ENCODE measurements at places on chromosomes 7 and 10.

DNA sequence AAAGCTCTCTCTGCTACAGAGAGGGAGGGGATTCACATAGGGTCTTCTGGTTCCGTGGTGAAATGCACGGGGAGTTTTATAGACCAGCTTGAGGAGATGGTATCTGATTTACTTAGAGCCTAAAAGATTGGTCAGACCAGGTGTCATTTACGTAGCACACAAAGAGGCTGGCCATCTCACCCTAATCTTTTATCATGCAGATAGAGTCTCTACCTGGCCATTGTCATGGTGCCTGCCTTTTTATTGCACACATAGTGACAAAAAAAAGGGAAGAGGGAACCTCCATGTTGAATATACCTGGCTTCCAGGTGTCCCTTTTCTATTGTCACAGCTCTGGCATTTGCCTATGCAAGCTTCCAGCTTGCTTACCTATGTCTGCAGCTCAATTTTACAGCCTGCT is 1456.1 kb downstream of the GATA3 start:
- DNase-seq, result no peak

DNA sequence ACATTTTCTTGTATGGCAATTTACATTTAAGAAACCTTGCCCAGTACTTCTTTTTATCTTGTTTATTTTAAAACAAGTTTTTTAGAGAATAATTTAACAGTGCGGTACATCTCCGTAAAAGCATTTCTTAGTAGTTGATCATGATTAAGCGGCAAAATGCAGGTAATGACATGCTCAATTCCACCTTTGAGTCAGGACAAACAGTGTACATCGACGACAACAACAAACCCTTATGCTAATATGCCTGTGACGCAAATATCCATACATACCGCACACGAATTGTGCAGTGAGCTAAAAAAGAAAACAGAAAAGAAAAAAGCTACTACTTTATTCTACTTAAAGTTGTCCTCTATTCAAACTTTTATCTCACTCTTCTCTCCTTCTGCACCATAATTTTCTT is 1.9 kb downstream of the MAGI2 start:
- no peak for DNase-seq

GRCh38 chr7:26549281-26549944 is 257.8 kb downstream of the SNX10 start:
- DNase-seq, result no peak

GRCh38 chr7:108000875-108001763 is 1.8 kb downstream of the LAMB1 start:
- DNase-seq, result no peak

DNA sequence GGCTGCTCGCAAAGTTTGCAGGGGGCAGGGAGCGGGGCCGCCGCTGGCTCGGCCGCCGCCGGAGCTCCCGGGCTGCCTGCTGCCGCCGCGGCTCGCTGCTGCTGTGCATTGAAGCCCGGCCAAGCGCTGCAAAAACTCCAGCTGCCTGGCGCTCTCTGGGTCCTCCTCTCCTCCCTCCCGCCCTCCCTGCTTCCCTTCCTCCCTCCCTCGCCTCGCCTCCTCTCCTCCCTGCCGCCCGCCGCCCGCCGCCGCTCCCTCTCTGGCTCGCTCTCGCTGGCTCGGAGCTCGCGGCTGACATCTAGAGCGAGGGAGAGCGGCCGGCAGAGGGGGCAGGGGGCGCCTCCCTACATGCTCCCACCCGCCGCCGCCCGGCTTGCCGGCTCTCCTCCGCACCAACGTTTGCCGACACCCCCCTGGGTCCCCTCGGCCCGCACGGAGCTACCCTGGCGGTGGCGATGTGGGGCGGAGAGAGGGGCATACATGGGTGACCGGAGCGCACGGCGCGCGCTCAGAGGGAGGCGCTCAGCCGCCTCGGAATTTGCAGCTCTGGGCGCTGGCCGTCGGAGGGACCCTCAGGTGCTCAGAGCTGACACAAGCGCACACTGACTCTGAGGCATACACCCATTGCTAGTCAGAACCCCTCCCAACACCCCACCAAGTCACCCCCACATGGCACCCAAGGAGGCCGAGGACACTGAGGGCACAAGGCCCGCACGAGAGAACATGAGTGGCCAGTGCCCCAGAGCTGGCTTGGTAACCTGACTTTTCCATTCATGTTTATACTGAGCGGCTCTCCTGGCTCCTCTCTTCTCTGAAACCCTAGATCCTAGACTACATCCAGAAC is 1.2 kb upstream of the PLXNA4 start:
- DNase-seq, result no peak

DNA sequence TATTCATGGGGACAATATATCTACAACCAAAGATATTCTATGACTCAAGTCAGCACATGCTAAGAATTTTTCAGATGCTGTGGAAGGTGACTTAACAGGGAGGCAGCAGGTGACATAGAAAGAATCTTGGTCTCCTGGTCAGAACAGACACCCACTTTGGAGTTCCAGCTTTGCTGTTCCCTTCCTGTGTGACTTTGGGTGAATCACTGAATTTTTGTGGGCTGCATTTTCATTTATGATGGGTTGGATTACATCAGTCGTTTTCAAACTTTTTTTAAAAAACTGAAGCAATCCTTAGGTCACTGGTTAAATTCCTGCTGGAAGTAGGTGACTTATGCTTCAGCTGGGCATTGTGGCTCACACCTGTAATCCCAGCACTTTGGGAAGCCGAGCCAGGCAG is 24.9 kb downstream of the RGR start:
- DNase-seq, result no peak

- peak; percentile 23 for DNase-seq
Observed at GRCh38 chr7:6139189-6139996, 108.2 kb downstream of the ANKRD61 start.

DNA sequence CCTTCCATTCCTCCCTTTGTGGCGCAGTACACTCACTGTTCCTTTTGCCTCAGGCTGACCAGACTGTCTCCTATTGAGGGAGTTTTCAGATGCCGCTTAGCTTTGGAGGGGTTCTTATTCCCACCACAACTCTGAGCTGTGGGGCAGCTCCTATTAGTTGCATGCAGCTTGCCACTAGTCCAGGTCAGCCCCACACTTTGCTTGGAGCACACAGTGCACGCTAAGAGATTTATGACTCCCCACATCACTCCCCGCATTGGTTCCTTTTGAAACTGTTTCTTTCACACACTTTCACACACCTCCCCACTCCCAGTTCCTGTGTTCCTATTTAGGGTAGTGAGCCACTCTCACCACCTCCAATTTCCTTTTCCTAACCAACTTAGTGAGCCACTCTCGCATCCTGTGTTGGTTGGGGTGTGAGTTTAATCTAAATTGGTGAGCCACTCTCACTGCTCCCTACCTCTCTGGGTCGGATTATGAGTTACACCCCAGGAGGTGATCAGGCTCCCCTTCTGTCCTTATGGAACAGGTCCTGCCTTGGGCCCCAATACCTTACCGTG is 10.4 kb upstream of the ZNF485 start:
- DNase-seq, result peak; percentile 34

- no peak for DNase-seq
Observed at GRCh38 chr10:133276435-133277201, at the start of gene ADAM8. Gene ADAM8 (minus strand): TSS chr10:133276868. CDS start chr10:133276817, 51 bp downstream.

- DNase-seq, result no peak
Observed at GRCh38 chr7:5448378-5449037, 24.9 kb upstream of the TNRC18 start.

- no peak for DNase-seq
Observed at GRCh38 chr10:70308121-70309060, 24.6 kb upstream of the NPFFR1 start.

DNA sequence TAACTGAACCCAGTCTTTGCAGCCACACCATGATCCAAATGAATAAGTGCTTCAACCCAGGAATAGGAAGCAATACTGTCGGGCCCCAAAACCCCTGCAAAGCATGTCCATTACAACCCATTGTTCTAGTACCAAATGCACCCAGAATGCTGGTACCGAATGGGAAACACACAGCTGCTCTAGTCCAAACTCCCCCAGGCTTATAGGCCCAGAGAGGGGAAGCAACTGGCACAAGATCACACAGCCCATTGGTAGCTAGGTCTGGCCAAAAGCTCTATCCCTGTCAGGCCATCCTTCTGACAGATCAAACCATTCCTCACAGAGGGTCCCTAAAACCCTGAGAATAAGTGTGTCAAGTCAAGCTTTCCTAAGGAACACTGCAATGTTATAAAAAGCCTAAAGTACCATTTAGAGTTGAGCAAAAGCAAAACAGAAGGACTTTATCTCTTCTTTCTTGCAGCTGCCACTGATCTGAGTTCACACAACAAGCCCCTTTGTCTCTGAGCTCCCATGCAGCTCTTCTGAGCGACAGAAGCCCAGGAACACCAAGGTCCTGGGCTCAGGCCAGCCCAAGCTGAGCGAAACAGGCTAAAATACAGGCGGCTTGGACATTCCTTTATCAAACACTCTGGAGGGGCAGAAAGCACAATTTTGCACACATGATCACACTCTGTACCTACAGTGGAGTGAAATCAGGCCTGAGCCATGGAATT is 116.7 kb downstream of the SGMS1 start:
- no peak for DNase-seq

DNA sequence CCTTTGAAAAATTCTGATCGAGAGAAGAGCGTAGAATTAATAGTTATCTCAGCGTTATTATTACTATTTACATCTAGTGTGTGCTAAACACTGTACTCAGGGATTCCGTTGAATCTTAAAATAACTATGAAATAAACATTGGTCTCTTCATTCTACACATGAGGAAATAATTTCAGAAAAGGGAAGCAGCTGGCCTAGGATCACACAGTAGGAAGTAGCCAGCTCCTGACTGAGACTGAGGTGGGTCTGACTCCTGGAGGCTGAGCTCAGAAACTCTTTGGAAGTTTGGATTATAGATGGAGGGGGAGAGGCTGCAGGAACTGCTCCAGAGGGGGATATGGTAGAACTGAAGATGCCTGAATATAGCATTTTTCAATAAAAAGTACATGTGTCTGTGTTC is 183.9 kb upstream of the WDR11 start:
- DNase-seq, result peak; percentile 39

GRCh38 chr7:55526770-55527169 is 45.5 kb downstream of the VOPP1 start:
- DNase-seq, result peak; percentile 62

GRCh38 chr7:106737202-106737562 is 76.2 kb upstream of the CCDC71L start:
- DNase-seq, result no peak

DNA sequence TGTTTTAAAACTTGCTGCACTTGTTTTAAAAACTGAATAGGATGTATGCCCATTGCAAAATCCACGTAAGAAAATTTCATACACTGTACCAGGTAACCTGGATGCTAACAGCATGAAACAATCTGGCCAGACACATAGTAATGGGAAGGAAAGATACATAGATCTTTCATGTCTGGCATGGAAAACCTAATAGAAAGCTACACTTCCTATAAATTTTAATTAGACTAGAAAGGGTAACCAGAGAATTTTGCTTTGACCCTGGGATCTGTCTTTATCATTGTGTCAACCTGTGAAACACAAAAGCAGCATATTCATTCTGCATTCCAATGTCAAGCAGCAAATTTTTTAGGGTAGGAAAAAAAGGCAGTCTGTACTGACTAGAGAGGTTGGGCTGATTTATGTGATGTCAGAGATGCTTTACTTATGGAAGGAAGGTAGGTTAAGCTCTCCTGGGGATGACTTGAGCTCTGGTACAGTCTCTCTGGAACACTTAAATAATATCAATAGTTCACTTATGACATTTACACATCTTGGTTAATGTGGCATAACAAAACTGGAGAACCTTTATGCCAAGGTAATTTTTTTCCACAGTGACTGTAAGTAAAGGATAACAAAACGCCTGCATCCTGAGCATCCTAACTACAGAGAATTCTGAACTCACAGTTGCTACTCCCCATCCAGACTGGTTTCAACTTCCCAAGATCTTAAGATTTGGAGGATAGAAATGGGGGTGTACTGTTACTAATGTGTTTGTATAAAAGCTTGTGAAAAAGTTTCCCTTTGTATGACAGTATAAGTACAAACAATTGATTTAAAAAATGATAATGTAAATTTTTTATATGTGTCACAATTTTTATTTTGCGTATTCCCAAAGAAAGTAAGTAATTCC is 44.7 kb downstream of the DOCK4 start:
- no peak for DNase-seq

- DNase-seq, result no peak
Observed at GRCh38 chr7:55020466-55020871, 1.7 kb downstream of the EGFR start.

GRCh38 chr10:121781101-121781500 is 146.7 kb downstream of the ATE1 start:
- no peak for DNase-seq

GRCh38 chr10:121787169-121787568 is 140.7 kb downstream of the ATE1 start:
- DNase-seq, result no peak

- DNase-seq, result no peak
Observed at GRCh38 chr7:71193099-71193810, 61.3 kb downstream of the GALNT17 start.

GRCh38 chr10:47179291-47179647 is 120.7 kb upstream of the GDF10 start:
- DNase-seq, result no peak

- no peak for DNase-seq
Observed at GRCh38 chr7:85184599-85185423, 2.0 kb downstream of the SEMA3D start.

DNA sequence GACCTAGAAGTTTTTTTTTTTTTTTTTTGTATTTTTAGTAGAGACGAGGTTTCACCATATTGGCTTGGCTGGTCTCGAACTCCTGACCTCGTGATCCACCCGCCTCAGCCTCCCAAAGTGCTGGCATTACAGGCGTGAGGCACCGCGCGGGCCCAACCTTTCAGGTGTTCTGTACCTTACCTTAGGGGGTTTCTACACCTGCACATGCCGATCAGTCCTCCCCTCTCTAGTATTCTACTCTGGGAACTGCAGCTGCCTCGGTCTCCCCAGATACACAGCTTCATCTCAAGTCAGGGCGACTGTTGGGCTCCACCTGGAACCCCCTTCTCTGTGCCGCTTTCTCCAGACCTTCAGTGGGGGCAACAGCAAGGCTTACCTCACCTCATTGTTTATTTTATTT is 79.9 kb downstream of the TACC2 start:
- DNase-seq, result no peak

GRCh38 chr7:132435016-132435990 is 141.0 kb downstream of the PLXNA4 start:
- peak; percentile 15 for DNase-seq

DNA sequence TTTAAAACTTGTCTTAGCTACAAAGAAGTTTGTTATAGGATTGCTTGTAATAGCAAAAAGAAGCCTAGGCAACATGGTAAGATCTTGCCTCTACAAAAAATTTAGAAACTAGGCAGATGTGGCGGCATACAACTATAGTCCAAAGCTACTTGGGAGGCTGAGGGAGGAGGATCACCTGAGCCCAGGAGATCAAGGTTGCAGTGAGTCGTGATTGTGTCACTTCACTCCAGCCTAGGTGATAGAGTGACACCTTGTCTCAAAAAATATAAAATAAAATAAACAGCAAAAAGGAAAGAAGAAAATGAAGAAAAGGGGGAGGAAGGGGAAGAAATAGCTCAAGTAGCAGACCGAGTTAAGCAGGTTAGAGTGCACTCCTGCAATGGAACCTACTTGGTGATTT is 47.0 kb upstream of the MPP7 start:
- DNase-seq, result no peak

- DNase-seq, result no peak
Observed at GRCh38 chr10:90328896-90329295, 528.9 kb downstream of the HTR7 start.
